ENCODE measurements at places on chromosomes 7 and 10.

DNA sequence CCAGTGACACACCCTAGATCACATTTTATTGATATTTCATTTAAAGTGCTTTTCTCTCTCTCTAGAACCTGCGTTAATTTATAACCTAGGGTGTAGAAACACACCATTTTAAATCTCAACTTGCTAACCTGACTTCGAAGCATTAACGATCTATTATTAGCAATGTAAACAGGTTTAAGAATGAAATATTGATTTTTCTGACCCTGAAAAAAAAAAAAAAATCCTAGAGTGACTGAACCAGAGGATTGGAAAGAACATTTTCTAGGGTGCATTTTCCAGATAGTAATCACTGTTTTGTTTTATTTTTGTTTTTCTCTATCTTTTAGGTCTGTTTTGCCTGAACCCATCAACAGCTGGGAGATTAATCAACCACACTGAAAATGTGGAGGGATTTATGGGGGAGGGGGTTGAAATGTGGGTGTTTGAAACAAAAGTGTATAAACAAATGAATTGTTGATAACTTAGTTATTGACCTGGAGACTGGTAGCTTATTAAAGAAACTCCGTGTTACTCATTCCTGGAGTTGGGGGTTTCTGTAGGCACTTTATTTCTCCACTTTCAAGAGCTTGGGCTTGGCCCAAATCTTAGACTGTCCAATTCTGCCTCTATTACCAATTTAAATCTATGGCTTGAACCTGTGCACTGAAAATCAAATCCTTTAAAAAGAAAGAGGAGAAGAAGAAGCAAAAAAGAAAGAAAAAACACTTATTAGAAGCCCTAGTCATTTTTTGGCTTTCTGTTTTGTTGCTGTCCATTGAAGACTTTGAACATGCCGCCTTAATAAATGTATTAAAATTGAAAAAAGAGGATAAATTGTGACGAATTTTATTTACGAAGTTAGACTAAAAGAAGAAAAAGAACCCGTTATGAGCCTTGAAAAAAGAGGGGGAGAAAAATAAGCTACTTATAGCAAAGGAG is 2.8 kb downstream of the HOXA2 start:
- DNase-seq, result no peak

- DNase-seq, result peak; percentile 60
Observed at GRCh38 chr7:33040803-33041516, 21.6 kb downstream of the NT5C3A start.

DNA sequence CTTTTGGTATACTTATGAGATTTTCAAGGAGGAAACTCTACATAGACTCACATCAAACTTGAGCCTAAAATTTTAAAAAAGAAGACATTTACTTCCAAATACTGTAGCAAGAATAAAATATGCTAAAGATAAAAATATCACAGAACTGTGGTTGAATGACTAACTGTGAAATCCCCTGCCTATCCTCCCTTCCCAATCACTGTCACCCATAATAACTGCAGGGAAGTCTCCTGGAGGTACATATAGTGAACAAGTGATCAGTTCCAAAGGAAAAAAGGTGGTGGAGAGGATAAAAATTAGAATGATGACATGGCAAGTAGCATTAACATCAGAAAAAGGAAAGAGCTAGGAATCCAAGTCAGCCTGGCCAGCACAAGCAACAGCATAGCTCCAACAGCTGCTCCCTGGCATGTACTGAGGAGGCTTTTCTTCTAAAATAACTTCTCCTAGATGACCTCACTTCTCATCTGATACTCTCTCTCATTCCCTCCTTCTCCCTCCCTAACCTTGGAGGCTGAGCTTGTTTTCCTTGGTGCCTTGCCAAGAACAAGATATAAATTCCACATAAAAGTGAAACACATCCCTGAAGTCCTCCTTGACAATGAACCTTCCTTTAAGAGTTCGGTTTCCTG is 124.0 kb downstream of the IQUB start:
- DNase-seq, result no peak

DNA sequence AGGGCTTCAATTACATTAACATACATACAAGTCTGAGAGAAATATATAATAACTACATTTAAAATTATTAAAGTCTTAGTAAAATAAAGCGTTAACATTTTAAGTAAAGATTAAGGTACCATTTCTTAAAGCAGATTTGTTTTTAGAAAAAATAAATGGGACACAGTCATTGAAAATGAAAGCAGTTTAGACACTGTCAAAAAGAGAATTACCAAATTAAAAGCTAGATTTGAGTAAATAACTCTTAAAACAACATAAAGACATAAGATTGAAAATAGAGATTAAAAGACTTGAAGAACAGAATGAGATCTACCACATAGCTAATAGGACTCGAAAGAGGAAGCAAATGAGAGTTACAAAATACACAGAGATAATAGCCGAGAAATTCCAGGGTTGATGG is 562.2 kb upstream of the FOXK1 start:
- no peak for DNase-seq

GRCh38 chr10:132194726-132195125 is 8.0 kb downstream of the DPYSL4 start:
- no peak for DNase-seq

- no peak for DNase-seq
Observed at GRCh38 chr7:139500770-139501138, 17.3 kb upstream of the KLRG2 start.

- DNase-seq, result no peak
Observed at GRCh38 chr10:639001-639750, 50.3 kb downstream of the DIP2C start.

DNA sequence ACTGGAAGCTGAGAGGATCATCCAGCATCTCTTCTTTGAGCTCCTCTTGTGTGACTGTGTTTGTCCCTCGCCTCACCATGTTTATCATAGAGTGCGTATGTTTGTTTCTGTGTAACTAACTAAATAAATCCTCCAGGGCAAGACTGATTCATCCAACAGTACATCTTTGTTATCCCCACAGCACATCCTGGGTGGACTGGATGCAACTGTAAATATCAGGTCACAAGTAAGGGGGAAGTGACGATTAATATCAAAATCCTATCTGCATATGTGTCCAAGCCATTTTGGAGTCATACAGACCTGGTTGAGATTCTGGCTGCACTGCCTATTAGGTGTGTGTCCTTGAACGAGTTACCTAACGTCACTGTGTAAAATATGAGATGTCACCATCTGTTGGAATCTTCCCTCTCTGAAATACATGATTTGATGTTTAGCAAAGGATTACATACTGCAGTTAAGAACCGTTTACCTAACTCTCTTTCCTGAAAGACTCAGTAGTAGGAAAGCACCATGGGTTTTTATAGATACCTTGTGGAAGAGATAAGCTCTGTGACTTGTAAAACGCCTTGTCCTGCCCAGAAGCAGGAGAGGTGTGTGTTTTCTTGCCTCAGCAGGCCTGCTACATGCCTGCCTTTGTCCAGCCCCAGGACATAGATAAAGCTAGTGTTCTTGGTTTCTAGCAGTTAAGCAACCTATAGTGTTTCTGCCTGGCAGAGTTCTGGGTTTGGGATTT is 25.8 kb downstream of the WBP1L start:
- no peak for DNase-seq

GRCh38 chr10:63582690-63583089 is 61.5 kb downstream of the REEP3 start:
- no peak for DNase-seq

- DNase-seq, result no peak
Observed at GRCh38 chr10:68856352-68856751, 29.0 kb downstream of the STOX1 start.

- DNase-seq, result no peak
Observed at GRCh38 chr7:96636342-96636860, 73.2 kb downstream of the SEM1 start.

DNA sequence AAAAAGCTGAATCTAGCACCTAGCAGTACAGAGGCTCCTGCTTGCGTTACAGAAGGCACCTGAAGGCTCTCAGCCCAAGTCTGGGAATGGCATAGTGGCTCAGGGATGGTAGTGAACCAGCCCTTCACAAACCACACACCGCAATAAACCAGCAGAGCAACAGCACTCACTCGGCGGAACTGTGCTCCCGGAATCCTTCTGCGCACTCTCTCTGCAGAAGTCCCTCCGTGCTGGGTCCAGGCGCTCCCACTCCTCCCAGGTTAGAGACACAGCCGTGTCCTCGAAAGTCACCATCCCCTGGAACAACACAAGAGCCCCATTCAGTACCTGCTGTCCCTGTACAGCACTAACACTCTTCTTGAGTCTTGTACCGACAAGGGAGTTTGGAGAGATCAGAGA is 1.5 kb downstream of the ZNF394 start:
- DNase-seq, result no peak

GRCh38 chr7:7595451-7595850 is 28.8 kb downstream of the MIOS start:
- DNase-seq, result no peak

GRCh38 chr7:141649137-141649864 is 52.7 kb downstream of the DENND11 start:
- DNase-seq, result peak; percentile 38

DNA sequence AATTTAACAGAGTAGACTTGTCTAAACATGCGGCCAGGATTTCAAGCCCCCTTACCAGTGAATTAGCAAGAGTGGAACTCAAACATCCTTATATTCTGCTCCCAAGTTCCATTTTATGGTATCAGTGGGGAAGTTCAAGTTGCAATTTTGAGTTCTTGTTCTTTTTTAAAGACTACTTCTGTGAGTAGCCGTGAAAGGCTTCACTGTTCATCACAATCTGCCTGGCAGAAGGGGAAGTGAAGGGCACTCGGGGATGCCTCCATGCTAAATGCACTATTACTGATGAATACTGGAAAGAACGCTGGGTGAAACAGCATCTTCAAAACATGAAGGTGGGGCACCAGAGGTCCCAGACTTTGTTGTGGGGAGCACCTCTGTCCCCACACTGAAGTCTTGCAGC is 22.4 kb upstream of the FGL2 start:
- DNase-seq, result no peak

- DNase-seq, result no peak
Observed at GRCh38 chr7:127961786-127962453, 69.3 kb downstream of the LRRC4 start.

DNA sequence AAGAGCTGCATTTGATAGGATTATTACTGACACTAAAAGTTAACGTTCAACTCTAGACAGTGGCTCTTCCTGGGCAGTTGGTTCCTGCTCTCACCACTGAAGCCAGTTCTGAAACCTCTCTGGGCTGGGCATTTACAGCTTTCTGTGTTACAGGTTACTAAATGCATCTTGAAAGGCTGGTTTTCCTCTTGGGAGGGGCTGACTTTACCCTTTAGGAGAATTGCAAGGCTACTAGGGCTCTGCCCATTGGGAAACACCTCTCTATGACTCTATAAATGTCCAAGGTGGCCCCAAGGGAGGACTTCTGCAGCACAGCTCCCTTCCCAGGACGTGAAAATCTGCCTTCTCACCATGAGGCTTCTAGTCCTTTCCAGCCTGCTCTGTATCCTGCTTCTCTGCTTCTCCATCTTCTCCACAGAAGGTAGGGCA is at the start of gene GPR15LG:
GPR15LG (plus strand) TSS at position 301 of the 429 bp plus-strand sequence; CDS start at position 352, 51 bp downstream.
- DNase-seq, result no peak

GRCh38 chr7:37450035-37450434 is 1.4 kb upstream of the ELMO1 start:
- DNase-seq, result no peak

DNA sequence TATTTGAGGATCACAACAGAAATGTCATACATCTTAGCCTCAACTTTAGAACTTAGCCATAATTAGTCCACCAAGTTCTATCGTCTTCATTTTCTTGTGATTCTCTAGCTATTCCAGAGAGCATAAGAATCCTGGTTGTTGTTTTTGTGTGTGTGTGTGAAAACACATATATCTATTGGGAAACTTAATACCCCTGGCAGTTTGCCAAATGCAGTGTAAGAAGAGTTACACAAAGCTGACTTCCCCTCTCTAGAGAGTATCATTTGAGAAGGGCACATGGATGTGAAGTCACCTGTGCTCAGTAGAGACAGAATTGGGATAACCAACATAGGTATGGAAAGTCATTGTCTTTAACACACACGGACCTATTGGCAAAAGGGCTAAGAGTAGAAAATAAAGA is 19.3 kb downstream of the FOXI2 start:
- DNase-seq, result no peak

DNA sequence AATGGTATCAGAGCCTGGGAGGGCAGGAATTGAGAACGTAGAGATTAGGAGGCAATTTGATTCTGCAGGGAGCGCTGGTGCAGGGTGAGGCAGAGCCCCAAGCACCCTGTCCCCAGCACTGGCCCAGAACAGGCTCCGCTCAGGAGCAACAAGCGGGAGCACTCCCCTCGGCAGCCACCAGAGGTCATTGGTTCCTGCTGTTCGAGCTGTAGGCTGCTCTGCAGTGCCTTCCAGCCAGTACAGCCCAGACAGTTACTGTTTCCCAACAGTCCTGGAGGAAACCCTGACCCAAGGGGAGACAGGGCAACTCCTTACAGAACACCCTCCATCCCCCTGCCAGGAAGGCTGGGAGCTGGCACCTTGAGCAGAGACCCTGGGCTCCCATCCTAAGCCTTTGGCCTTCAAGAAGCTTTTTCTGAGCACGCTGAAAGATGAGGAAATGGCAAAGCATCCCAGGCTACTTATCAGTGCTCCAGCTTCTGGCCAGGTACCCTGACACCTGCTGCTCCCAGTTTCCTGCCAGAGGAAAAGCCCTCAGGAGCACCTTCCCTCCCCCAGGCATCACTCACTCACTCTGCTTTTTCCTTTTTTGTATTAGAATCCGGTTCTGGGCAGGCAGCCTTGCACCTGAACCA is 71.2 kb upstream of the EFCAB10 start:
- DNase-seq, result peak; percentile 79

GRCh38 chr10:33428682-33429081 is 94.2 kb upstream of the NRP1 start:
- no peak for DNase-seq

DNA sequence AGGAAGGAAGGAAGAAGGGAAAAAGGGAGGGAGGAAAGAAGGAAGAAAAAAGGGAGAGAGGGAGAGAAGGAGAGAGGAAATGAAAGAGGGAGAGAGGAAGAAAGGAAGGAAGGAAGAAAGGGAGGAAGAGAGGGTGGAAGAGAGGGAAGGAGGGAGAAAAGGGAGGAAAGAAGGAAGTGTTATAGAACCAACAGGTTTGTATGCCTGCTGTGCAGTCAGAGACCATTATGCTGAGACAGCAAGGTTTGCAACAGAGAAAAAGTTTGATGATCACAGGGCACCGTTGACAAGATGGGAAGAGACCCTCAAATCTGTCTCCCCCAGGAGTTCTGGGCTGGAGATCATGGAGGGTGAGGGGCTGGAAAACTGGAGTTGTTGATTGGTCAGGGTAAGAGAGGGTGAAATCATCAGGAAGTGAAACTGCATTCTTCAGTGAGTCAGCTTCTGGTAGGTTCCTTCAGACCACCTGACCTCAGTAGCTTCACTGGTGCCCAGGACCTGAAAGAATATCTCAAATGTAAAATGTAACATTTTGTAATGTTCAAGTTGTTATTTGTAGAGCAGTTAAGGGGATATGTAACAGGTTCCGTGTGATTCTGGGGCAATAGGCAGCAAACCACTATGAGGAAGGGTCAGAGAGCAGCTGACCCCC is 76.3 kb downstream of the JCAD start:
- DNase-seq, result no peak

- DNase-seq, result no peak
Observed at GRCh38 chr10:102410429-102411073, 8.0 kb downstream of the PSD start.
